ENCODE measurements at places on chromosomes 5 and 9.

GRCh38 chr9:117678871-117679270 is 25.3 kb upstream of the TLR4 start:
- no peak for DNase-seq

DNA sequence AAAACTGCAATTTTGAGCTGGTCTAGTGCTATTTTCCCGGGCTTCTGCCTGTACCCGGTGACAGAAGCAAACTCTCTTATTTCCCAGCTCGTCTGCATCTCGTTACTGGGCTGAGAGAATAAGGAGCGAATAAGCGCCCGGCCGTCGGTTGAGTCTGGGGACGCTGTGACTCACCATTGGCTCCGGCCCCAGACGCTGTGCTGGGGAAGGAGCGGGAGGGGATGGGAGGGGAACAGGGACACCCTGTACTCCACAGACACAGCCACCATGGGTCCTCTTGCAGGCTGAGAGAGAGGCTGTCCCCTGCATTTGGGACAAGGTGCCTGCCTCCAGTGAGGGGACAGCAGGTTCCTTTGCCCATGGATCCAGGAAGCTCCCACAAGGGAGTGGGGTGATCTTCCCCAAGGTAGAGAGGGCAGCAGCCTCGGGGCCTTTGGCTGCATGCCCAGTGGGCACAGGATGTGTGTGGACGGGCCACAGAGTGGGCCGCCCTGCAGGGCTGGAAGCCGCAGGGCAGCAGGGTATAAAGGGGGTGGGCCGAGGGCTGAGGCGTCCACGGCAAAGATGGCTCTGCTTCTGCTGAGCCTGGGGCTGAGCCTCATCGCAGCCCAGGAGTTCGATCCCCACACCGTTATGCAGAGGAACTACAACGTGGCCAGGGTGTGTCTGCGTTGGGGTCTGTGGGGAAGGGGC is at the start of gene LCN9:
Gene LCN9, plus strand, starts transcription at position 552 of the 693 bp plus-strand sequence. Its CDS starts 13 bp downstream, at position 565.
- DNase-seq, result no peak

GRCh38 chr9:35658968-35659220 is 802 bp downstream of the CCDC107 start:
- DNase-seq, result no peak

DNA sequence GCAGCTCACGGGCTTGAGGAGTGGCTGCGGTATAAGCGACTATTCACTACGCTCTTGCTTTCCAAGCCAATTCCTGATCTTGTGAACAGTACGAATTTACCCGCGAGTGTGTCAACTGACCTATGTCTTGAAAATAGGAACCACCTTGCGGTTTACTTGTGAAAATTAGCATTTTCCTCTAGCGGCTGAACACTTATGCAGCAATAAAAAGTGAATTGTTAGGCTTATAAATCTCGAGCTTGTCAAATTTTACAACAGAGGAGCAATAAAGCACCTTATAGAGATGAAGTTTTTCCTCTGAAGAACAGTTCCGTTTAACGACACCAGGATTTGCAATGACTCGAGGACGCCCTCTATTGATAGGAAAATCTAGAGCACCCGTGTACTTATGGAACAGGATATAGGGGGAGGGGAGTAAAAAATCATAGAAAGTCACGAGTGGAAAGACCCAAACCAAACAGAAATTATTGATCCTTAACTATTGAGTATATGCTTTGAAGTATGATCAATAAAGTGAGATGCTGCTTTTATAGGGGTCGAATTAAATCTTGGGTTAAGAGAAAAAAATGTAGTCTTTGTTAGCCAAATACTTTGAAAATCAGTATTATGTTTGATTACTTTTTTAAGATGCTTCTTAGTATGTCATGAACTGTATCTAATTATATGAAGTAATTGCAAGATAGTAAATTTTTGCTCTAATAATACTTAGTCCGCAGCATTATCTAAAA is 1.9 kb upstream of the RGMB start:
- DNase-seq, result peak; percentile 84

- no peak for DNase-seq
These were observed 35.0 kb downstream of the ADAMTS6 start for GRCh38 chr5:65446682-65447081.

DNA sequence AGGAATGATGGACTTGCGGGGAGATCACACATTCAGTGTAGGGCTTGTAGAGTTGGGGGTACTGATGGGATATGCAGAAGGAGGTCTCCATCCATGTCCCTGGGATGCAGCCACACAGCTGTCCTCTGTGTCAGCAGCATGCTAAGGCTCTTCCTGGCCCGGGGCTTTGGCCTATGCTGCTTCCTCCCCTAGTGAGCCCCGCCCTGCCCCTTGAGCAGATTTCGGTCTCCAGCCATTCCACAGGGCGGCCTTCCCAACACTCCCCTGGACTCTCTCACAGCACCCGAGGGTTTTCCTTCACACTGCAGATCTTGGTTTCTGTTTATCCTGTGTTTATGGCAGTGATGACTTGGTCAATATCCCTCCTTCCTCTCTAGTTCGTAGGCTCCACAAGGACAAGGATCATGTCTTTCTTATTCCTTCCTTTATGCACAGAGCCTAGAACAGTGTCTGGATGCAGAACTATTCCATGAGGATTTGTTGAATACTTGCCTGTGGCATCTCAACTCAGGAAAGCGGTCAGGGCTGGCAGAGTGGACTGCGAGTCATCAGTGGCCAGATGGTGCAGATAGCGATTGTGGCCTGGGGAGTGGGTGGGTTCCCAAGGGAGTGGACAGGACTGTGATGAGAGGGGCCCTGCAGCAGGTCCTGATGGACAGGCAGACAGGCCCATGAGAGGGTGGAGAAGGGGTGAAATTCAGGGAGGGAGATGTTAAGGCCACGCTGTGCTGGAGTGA is 114.2 kb downstream of the RGS3 start:
- peak; percentile 33 for DNase-seq

- no peak for DNase-seq
These were observed 25.9 kb downstream of the SAR1B start for GRCh38 chr5:134606726-134607125.

DNA sequence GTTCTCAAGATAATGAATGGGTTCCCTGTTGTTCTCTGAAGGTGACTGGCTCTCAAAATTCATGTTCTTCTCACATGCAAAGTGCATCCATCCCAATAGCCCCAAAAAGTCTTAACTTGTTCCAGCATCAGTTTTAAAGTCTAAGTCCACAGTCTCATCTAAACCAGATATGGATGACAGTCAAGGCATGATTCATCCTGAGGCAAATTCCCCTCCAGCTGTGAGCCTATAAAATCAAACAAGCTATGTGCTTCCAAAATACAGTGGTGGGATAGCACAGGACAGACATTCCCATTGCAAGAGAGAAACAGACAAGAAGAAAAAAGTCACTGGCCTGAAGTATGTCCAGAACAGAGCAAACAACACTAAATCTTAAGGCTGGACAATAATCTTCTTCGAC is 25.4 kb downstream of the FBXO10 start:
- DNase-seq, result no peak

DNA sequence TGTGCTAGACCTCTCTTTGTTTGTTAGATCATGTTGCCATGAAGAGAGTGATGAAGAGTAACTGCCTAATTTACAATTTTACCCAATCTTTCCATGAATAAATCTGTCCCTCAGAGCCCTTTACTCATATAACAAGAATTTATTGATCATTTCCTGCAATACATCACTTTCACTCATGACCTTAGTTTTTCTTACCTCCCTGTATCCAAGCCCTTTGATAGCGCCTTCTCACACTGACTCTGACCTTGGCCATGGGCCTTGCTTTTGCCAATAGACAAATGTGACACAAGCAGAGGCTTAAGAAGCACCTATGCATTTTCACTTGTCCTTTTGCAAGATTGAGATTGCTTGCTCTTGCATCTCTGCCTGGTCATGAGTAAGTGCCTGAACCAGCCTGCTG is 288.1 kb downstream of the NNT start:
- no peak for DNase-seq

DNA sequence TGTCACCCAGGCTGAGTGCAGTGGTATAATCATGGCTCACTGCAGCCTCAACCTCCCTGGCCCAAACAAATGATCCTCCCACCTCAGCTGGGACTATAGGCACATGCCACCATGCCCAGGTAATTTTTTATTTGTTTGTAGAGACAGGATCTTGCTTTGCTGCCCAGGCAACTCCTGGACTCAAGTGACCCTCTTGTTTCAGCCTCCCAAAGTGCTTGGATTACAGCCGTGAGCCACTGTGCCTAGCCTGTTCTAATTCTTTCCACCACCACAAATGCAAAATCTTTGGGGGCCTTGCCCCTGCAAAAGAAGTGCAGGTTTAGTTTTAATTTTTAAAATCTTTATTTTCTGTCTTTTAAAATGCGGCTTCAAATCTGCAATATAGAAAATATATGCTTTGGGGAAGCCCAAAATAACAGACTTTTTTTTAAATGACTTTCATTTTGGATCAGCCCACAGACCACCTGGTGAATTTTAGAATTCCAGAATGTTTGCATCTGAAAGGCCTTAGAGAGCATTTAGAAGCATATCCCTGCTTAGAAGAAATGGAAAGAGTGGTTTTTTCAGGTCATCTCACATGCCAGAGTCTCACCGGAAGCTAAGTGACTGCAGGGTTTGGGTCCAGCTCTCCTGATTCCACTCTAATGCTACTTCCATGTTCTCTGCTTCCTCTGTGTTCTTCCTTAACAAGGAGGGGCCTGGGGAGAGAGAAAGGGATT is 111.4 kb upstream of the FER start:
- no peak for DNase-seq

DNA sequence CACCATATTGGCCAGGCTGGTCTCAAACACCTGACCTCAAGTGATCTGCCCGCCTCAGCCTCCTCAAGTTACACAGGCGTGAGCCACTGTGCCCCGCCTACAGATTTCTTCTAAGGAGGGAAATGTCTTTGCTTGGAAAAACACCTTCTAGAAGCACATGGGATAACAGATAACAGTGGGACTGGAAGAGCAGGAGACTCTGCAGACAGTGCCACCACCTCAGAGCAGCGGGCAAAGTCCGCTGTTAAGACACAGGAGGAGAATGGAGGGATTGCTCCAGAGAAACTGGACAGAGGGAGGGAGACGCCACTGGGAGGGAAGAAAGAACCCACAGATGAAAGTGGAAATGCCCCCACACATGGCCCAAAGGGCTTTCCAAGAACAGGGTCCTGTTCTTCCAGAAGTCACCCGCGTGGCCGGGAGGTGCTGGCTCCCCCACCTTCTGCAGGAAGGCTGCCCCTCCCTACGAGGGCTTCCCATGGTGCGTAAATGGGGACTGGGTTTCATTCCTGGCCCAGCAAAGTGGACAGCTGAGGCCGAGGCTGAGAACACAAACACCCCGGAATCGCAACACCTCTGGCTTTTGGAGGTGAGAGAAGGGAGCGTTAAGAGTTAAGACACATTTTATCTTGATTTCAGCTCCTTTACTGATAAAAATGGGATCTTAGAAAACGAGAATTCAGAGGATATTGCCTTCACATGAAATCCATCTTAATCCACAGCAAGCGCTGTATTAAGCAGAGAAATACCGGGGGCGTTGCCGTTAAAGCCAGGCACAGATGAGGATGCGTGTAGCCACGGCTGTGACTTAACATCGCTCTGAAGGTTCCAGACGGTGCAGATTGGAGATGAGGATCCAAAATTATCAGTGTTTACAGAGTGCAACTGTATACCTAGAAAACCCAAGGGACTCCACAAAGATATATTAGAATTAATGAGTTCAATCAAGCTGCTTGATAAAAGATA is 11.2 kb downstream of the ADAMTS2 start:
- no peak for DNase-seq

DNA sequence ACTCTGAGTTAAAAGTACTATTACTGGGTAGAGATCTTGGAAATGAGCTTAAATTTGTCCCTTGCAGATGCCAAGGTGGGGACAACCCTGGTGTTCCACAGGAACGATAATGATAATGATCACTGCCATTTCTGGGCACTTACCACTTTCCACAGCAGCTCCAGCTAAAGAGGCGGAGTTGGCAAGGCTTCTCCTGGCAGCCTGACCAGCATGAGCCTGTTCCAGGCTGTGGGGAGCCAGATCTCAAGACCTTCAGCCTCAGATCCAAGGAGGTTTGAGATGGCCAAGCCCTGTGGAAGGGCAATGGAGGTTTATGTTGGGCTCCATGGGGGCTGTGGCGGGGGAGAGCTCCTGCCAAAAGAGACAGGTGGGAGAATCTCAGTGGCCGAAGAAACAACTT is 244.9 kb upstream of the MVB12B start:
- no peak for DNase-seq

- no peak for DNase-seq
These were observed 17.7 kb upstream of the NSMF start for GRCh38 chr9:137476856-137477255.
